H1 (cell line): ENCODE measurements at places on chromosomes 6 and 20. TPM values are rescaled to one million over a fixed set of nuclear protein-coding genes. Genes with fewer than 3 reads are reported as not detected.
A peak's percentile ranks its signal among the peaks of the same experiment; 100 is the strongest.

LBP gene
- total RNA-seq: 0.48 and 0.63 TPM in 2 replicates

CST7 gene
- not detected in 2 replicates for total RNA-seq

CNR1 gene
- total RNA-seq: 2.9 and 3.1 TPM in 2 replicates

MYH7B gene
- 0.30 and 0.69 TPM in 2 replicates for total RNA-seq

LTB gene
- 0.43 TPM in 1 of 2 replicates, not detected in the other for total RNA-seq

ERVFRD-1 gene
- not detected in 2 replicates for total RNA-seq

ETV7 gene
- 0.21 and 0.54 TPM in 2 replicates for total RNA-seq

RSPO3 gene
- not detected in 2 replicates for total RNA-seq

KIF13A gene
- total RNA-seq: 40.8 and 43.3 TPM in 2 replicates

OARD1 gene
- 35.1 and 35.8 TPM in 2 replicates for total RNA-seq

DNA sequence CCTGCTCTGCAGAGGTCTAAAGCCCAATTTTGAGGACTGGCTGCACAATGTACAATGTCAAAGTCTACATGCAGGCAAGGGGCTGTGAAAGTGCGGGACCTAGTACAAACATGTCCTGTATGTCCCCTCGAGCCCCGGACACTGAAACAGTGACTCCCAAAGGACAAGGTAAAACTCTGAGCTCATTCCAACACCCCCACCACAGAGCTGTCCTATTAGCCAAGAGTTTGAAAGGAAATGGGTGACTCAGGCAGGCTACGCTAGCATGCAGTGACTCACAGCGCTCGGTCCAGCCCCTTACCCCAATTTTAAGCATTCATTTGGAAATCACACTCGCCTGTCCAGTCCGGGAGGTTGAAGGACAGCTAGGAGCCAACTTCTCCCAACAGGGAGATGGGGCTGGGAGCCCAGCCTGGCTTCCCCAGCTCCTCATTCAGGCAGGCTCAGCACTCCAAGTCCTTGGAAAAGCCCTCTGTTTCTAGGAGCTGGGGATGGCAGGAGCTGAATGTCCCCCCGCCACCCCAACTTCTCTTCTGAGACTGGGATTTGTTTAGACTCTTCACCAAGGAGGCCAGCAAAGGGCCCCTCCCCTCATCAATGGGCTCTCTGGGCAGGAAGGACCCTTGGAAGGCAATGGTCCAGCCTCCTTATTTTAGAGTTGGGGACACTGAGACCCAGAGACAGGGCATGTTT lies 3.9 kb downstream of the SDC4 start:
- H3K27ac ChIP-seq: peak overlapping the region; percentile 77; the same call in 1 of the 2 replicates
- H3K36me3 ChIP-seq: no peaks in the 10 kb centered on the region
- peaks cover 74% of the 10 kb centered on the region for H3K4me1 ChIP-seq

DNA sequence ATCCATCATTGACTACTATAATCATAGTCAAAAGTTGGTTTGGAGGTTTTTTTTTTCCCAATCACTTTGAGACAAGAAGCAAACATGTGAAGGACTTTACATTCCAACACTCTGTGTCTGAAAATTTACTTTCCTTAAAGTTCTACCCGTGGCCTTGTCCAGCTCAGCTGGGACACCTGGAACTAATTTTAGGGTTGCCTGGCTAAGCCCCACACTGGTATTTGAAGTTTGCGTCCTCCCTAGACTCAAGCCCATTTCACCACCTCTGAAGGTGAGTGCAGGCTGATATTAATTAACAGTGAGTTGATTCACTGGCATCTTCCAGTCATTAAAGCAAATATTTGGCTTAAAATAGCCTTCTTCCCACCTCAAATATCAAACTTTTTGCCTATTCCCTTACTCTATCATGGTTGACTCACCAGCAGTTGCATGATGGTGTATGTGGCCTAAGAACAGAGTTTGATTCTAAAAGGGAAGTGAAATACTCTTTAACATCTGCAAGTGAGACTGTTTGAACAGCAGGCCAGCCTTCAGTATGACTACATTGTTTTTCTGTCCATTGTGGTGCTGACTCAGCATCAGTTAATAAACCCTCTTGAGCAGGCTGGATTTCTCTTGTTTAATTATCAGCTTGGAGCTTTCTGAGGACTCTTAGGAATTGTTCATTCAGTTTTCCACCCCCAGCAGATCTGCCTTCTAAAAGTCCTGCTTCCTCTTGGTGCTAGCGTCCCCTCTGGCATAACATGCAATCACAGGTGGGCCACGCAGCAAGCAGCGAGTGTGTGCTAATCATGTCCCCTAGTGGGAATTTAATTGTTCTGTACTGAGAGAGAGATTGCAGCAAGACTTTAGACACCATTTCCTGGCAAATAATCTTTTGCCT lies 1.8 kb upstream of the PRDM1 start:
- H3K36me3 ChIP-seq: no peaks in the 10 kb centered on the region
- no peaks in the 10 kb centered on the region; the same call in 1 of the 2 replicates for H3K27me3 ChIP-seq
- peaks cover 8% of the 10 kb centered on the region for H3K4me1 ChIP-seq
- DNase-seq: peak; percentile 64

DNA sequence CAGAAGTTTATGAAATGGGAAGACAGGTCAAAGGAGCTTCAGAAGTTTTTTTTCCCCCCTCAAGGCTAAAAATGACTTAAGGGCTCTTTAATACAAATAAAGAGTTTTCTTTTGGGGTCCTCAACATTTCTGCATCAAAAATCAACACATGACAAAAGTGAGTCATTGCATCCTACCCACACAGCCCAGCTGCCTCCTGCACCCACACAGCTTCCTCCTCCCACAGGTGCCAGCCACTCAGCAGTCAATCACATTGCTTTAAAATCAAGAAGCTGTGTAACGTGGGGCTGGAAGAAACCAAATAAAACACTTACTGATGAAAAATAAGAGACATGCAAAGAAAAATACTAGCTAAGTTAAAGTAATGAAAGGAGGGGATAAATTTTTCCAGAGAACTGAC lies 68.5 kb downstream of the MAP3K5 start:
- DNase-seq: no peak
- H3K27me3 ChIP-seq: peaks cover 1% of the 10 kb centered on the region
- no peak overlapping the region for H3K4me3 ChIP-seq
- H3K36me3 ChIP-seq: no peaks in the 10 kb centered on the region
- no peak overlapping the region for H3K27ac ChIP-seq

- no peaks in the 10 kb centered on the region for H3K4me1 ChIP-seq
- no peak overlapping the region for H3K4me3 ChIP-seq
- H3K27ac ChIP-seq: peak overlapping the region; percentile 60; the same call in 1 of the 2 replicates
- no peaks in the 10 kb centered on the region for H3K27me3 ChIP-seq
- peak; percentile 50 for DNase-seq
Observed at GRCh38 chr20:47648943-47649342, 136.3 kb downstream of the SULF2 start.

- no peak overlapping the region for H3K4me3 ChIP-seq
- no peak overlapping the region for H3K27ac ChIP-seq
- H3K27me3 ChIP-seq: no peaks in the 10 kb centered on the region
- H3K36me3 ChIP-seq: no peaks in the 10 kb centered on the region
- H3K4me1 ChIP-seq: no peaks in the 10 kb centered on the region
- no peak for DNase-seq
Observed at GRCh38 chr6:115902436-115902835, 158.3 kb downstream of the FRK start.

- H3K27me3 ChIP-seq: no peaks in the 10 kb centered on the region
- H3K36me3 ChIP-seq: no peaks in the 10 kb centered on the region
- H3K4me3 ChIP-seq: no peak overlapping the region
- DNase-seq: no peak
Observed at GRCh38 chr20:112396-112795, 24.9 kb downstream of the DEFB125 start.

GRCh38 chr6:10531942-10532341 lies 10.8 kb downstream of the GCNT2 start:
- DNase-seq: no peak
- peaks cover 3% of the 10 kb centered on the region; the same call in 1 of the 2 replicates for H3K4me1 ChIP-seq
- H3K27me3 ChIP-seq: no peaks in the 10 kb centered on the region
- no peak overlapping the region for H3K27ac ChIP-seq
- no peak overlapping the region for H3K4me3 ChIP-seq

DNA sequence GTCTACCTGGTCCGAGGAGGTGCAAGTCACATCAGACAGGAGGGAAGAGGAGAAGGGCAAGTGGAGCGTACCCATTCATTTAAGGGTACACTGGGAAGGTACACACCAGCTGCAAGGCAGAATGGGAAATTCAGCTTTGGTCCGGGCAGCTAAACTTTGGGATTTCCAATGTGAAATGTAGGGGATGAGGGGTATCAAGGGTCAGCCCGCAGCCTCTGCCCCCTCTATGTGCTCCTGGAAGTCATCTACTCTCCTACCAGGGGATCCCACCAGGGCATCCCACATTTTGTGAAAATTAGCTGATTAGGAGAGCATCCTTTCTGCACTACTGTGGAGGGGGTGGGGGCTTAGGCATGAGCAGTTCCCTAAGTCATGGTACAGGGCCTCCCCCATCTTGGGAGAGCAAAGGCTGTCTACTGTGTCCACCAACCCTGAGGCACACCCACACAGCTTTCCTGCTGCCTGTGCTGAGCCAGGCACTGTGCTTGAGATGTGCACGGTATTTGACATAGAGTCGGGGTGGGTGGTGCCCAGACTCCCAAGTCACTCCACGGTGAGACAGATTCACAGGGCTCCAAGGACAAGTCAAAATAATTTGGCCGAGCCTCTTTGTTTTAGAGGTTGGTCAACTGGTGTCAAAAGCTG lies 189.1 kb upstream of the SULF2 start:
- DNase-seq: no peak
- H3K27ac ChIP-seq: no peak overlapping the region
- no peaks in the 10 kb centered on the region for H3K27me3 ChIP-seq
- H3K36me3 ChIP-seq: no peaks in the 10 kb centered on the region
- peaks cover 7% of the 10 kb centered on the region for H3K4me1 ChIP-seq
- no peak overlapping the region for H3K4me3 ChIP-seq

DNA sequence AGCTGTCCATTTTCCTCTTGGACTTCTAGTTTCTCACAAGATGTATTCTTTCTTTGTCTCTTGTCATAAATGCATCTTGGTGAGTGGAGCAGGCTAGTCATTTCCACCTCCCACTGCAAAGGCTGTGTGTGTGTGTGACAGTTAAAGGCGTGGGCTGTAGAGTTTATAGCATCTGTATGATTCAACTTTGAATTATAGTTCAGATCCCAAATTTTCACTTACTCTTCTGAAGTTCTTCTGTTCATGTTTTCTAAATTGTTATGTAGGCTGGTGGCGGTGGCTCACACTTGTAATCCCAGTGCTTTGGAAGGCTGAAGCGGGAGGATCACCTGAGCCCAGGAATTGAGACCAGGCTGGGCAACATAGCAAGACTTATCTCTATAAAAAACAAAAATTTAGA lies 44.7 kb upstream of the GRIK2 start:
- no peak overlapping the region for H3K4me3 ChIP-seq
- H3K27ac ChIP-seq: no peak overlapping the region
- no peaks in the 10 kb centered on the region for H3K27me3 ChIP-seq
- no peaks in the 10 kb centered on the region for H3K4me1 ChIP-seq
- no peak for DNase-seq

DNA sequence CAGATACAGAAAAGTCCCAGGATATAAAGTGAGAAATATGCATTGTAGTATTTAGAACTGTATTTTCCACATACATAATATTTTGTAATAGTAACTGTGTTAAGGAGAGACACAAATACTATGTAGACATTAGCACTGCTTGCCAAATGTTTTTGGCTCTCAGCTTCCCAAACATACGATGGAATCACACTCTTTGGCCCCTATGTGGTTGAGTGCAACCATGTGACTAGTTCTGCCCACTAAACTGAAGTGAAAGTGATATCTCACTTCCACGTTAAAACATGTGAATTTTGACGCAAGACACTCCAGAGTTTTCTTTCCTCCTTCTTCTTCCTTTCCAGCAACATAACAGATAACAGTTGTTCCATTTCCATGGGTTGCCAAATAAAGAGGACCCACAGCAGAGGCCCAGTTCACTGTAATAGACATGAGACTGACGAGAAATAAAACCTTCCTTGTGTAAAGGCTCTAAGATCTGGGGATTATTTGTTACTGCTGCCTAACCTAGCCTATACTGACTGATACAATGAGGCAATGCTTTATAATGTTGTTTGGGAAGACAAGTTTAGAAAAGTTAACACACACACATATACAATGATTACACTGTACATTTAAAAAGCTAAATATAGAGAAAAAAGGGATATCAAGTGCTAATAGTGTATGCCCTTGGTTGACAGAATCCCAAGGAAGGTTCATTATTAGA lies 97.2 kb downstream of the PTPRT start:
- H3K27me3 ChIP-seq: no peaks in the 10 kb centered on the region
- H3K4me3 ChIP-seq: no peak overlapping the region
- H3K4me1 ChIP-seq: peaks cover 5% of the 10 kb centered on the region; the same call in 1 of the 2 replicates
- H3K27ac ChIP-seq: no peak overlapping the region

DNA sequence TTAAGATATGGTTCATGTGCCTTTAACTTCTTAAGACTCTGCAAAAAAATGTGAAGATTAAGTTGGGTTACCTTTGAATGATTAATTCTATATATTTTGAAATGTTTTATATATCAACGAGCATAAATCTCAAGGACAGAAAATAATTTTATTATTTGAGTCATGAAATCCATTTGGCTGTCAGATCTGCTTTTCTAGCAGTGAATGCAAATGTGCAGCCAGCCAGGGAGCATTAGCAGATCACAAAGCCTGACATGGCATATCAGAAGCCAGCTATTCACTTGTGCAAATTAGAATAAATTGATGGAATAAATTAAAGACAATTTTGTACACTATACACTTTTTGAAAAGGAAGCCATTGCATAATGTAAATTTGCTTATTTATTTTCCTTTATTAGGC lies 424.3 kb downstream of the ADGRB3 start:
- no peak overlapping the region for H3K4me3 ChIP-seq
- H3K27ac ChIP-seq: no peak overlapping the region
- H3K27me3 ChIP-seq: no peaks in the 10 kb centered on the region
- no peaks in the 10 kb centered on the region for H3K4me1 ChIP-seq

DNA sequence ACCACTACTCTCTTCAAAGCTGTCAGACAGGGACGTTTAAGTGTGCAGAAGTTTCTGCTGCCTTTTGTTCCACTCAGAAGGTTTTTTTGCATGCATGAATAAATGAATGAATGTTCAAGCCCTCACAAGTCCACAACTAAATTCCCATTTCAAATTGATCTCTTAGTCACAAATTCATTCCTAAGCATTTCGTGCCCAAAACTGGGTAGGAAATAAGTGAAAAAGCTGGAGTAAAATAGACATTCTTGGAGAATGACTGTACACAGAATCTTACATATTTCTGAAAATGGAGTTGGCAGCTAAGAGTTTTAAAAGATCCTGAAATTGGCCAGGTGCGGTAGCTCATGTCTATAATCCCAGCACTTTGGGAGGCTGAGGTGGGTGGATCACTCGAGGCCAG lies 117.6 kb downstream of the PERP start:
- no peaks in the 10 kb centered on the region for H3K36me3 ChIP-seq
- no peak overlapping the region for H3K27ac ChIP-seq
- no peaks in the 10 kb centered on the region for H3K4me1 ChIP-seq
- no peaks in the 10 kb centered on the region for H3K27me3 ChIP-seq
- no peak overlapping the region for H3K4me3 ChIP-seq
